ENCODE measurements at places on chromosomes 13 and 19.

DNA sequence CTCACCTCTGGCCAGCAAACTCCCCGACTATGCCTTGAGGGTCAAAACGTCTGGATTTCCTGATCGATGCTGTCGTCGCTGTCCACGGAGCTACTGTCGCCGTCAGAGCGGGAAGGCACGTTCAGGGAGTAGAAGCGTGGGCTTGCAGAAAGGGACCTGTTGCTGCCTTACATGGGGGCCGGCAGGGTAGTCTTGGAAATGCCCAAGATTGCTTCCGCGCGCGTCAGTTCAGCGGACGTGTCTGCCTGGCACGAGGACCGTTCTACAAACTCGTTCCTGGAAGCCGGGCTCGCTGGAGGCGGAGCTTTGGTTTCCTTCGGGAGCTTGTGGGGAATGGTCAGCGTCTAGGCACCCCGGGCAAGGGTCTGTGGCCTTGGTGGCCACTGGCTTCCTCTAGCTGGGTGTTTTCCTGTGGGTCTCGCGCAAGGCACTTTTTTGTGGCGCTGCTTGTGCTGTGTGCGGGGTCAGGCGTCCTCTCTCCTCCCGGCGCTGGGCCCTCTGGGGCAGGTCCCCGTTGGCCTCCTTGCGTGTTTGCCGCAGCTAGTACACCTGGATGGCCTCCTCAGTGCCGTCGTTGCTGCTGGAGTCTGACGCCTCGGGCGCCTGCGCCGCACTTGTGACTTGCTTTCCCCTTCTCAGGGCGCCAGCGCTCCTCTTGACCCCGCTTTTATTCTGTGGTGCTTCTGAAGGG lies 15.4 kb downstream of the RB1 start:
- no peak for DNase-seq

GRCh38 chr13:36555151-36555986 lies 118.5 kb upstream of the SERTM1 start:
- no peak for DNase-seq

DNA sequence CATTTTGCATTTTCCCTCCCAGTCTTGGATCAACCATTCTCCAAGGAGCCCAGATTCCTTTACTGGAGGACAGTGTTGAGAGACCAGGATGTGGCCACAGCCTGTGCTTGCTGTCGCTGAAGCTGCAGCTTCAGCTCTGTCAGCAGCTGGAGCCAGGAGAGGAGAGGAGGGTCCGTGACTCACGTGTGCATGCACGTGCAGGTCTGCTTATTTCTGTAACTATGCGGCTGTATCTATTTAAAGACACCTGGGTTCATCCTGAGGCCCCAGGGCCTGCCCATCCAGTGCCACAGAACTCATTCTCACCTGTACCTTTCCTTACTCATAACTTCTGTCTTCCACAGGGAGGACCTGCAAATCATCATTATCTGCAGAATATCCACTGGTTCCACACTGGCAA lies 8.2 kb upstream of the LAMP1 start:
- no peak for DNase-seq

DNA sequence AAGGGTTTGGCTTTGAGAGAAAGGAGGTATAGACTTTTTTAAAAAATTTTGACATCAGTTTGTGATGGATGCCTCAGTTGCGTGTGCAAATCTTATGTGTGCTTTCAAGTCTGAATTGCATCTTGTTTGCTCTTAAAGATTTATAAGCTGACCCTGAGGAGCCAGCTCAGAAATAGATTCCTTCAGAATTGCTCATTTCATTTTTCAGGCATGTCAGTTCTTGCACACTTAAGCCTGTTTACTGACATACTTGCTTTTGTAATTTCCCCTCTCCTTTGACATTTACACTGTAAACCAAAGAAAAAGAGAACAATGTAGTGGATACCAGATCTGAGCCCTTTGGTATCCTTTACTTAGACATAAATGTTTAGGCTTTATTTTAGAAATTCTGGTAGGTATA lies 87.6 kb downstream of the RNF17 start:
- DNase-seq = no peak

GRCh38 chr13:91155512-91156114 lies 191.9 kb upstream of the MIR17HG start:
- no peak for DNase-seq

DNA sequence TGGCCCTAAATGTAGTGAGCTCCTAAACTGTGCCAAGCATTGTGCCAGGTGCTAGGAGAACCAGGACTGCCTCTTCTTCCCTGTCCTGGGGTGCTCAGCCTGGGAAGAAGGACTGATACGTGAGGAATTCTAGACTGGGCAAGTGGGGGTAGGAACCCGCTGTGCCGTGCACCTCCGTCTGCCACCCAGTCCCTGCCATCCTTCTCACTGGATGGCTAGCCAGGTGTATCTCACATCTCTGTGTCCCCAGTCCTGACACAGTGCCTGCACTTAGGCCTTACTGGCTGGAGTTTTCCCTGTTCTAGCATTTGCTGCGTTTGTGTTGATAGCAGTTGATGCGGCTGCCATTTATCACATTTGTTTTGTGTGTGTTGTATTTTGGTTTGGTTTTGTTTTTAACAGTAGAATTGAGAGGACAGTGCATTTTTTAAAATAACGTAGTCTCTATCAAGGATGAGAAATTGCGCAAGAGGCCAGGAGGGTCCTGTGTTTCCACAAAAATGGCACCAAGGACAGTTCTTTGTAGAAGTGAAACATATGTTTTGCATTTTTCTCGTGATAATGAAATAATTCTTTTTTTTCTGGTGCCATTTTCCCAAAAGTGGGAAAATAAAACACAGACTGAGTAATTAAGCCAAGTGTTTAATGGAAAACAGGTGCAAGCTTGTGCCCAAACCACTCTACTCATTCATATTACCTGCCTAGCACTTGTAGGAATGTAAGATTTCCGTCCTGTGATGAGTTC lies 4.7 kb upstream of the GPR183 start:
- DNase-seq = no peak

DNA sequence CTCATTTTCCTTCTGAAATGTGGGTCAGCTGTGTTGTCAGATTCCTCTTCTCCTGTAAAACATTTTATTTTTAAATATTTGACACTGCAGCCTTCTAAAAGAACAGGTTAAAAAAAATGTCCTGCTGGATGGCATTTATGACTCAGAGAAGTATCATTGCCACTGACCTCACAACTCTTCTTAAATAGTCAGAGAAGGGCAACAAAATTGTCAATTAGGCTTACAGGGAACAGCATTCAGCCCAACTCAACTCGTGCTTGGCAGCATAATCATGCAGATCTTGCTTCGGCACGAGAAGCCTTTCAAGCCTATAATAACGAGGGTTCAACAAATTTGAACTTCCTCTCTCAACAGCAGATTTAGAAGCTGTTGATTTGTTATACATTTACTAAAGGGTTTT lies 296.7 kb upstream of the DACH1 start:
- no peak for DNase-seq

GRCh38 chr13:93963266-93964145 lies 516.0 kb downstream of the DCT start:
- DNase-seq = no peak

- DNase-seq = no peak
Observed at GRCh38 chr13:24694907-24695306, 14.7 kb downstream of the ATP12A start.

- no peak for DNase-seq
Observed at GRCh38 chr13:44420376-44421220, 47.0 kb downstream of the SERP2 start.

GRCh38 chr13:91836553-91836952 lies 438.1 kb downstream of the GPC5 start:
- DNase-seq = no peak

DNA sequence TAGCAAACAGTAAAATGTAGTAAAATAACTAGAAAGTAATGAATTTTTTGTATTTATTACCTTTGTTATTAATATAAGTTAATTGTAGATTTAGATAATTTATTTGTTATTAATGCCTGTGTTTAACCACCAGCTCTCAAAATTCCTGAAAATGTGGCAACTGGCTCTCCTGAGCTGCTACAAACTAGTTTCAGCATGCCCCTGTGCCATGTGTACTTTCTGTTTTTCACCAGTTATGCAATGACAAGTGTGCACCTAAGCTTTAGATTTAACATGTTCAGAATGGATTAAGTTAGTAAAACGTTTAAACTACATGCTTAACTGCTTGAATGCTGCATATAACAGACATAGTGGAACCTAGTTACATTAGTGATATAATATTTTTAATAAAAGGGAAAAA lies 88.1 kb downstream of the POSTN start:
- no peak for DNase-seq

All from Karpas-422 (cell line).